Esophagus squamous epithelium (tissue), 5 donors: ENCODE measurements at places on chromosomes 6 and 20.

GRCh38 chr6:163333038-163333437 lies 81.5 kb upstream of the QKI start:
- no peak for DNase-seq

GRCh38 chr6:154219250-154219649 lies 137.4 kb downstream of the IPCEF1 start:
- DNase-seq = no peak

DNA sequence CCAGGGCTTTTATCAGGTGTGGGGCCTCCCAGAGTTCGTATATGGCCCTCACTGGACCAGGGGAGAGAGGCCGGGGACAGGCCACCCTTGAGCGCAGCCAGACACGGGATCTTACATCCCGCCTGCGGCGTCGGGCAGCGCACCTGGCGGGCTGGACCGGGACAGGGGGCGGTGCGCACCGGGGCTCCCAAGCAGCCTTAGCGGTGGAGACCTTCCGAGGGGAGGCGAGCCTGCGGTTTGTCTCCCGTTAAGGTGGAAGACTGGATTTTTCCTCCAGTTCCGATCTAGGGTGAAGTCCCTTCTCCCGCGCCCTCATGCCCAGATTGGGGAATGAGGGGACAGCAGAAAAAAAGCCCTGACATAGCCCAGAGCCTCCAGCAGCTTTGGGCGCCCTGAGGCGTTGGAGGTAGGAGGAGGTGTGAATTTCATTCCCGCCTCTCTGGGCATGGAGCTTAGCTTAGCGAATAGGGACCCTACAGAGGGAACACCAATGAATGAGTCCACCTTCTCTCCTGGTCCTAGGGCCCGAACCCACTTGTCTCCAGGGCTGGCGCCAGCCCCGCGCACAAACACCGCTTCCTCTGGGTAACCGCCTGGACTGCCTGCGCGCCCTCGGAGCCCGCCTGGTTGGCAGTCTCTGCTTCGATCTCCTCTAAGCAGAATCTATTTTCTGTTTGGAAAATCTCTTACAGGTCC lies 6.7 kb upstream of the LAMP5 start:
- no peak for DNase-seq

- no peak for DNase-seq
Observed at GRCh38 chr20:57262301-57262700, 4.1 kb downstream of the BMP7 start.

DNA sequence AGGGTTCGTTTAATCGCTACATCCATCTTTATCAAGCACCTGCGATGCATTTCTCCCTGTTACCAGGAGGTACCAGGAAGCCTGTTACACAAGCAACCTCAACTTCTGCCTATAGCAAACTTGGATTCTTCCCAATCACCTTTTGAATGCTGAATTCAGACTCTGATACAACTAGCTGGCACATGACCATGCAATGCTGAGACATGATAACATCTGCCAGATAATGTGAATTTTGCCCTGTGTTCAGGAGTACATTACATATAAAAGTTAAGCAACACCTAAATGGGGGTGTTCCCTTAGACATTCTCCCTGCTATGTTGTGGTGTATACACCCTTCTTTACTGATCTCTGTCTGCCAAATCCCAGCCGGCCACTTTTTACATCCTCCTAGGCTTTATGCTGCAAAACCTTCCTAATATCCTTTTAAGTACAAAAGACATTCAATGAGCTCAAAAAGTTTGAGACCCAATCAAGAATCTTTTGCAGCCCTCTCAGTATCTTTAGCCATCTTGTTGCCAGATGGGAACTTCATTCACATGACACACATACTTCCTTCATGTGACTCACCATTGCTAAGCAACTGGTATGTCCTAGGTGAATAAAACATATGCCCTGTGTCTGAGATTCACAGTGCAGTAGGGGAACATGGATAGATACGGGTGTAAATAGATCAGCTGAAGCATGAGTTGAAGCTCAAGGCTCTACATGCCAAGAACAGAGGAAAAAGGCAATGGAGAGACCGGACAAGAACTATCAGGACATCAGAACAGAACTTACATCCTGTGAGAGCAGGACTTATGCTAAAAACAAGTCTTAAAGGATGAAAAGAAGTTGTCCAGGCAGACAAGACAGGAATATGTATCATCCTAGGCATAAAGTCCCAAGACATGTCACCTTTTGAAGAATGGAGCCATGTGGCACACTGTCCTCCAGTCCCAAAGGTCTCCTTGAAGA lies 84.3 kb downstream of the ZHX3 start:
- no peak for DNase-seq

DNA sequence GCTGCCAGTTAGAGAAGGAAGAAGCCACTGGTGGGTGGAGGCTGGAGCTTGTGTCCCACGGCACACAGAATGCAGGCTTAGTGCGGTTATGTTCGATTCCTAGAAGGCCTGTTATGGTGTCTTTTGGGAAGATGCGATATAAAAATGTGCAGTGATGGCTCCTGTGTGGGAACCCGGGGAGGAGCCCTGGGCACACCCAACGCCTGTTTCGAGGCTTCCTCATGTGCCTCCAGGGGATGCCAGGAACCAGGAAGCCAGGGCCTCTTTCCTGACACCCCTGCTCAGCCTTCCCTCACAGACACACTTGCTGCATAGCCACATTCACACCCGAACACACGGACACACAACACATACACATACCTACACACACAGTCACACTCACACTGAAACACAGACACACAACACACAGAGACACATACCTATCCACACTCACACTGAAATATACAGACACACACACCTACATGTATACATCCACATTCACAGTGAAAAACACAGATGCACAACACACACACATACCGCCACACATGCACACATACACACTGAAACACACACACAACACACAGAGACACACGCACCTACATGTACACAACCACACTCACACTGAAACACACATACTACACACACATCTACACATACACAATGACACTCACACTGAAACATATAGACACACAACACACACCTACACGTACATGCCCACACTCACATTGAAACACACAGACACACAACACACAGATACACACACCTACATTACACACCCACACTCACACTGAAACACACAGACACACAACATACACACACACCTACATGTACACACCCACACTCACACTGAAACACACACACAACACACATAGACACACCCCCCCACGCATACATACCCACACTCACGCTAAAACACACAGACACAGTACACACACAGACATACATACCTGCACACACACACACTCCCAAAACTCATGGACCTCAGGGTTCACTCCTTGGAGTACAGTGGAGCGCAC lies 1.2 kb upstream of the CST11 start:
- DNase-seq = no peak
